Osteoblast (primary cell): ENCODE measurements at places on chromosomes 4 and X. TPM values are rescaled to one million over a fixed set of nuclear protein-coding genes. Genes with fewer than 3 reads are reported as not detected.

The MND1 gene
- 1.4 and 2.7 TPM in 2 replicates for total RNA-seq

The MAGEC1 gene
- total RNA-seq, result not detected in 2 replicates

The CAPN6 gene
- not detected in 2 replicates for total RNA-seq

The ZMAT1 gene
- total RNA-seq, result 0.29 and 0.36 TPM in 2 replicates

DNA sequence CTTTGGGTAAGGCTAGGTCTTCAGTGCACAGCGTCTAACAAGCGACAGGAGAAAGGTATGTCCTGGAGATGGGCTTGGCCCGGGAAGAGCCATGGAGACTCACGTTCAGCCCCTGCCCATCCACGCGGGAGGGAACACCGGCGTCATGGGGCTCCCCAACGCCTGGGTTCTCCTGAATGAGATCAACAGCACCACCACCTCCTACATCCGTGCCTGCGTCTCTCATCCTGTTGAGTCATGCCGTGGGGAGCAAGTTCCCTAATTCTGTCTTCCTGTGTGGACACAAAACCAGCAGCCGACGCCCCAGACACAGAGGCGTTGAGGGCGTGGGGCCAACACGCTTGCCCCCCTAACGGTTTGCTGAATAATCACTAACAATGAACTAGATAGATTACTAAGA lies 20.1 kb upstream of the IL3RA start:
- no peak for DNase-seq
